HCT116 (cell line): ENCODE measurements at places on chromosomes 3 and 15.

DNA sequence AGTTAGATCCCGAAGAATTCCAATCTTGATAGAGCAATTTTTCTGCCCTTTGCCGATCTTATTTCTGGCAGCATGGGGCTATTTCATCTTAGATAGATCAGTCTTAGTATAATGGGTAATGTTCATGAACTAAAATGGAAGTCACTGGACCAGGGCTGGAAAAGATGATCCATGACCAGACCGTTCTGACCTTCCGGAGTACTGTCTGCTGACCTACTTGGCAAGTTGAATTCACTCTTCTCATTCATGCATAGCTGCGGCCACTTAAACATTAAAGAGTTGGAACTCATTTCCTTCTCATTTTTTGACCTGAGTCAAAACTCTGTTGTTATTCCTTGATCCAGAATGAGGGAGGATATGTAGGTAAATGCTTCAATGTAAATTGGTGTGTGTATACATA, 32.5 kb downstream of the GMNC start:
- DNase-seq, result no peak

DNA sequence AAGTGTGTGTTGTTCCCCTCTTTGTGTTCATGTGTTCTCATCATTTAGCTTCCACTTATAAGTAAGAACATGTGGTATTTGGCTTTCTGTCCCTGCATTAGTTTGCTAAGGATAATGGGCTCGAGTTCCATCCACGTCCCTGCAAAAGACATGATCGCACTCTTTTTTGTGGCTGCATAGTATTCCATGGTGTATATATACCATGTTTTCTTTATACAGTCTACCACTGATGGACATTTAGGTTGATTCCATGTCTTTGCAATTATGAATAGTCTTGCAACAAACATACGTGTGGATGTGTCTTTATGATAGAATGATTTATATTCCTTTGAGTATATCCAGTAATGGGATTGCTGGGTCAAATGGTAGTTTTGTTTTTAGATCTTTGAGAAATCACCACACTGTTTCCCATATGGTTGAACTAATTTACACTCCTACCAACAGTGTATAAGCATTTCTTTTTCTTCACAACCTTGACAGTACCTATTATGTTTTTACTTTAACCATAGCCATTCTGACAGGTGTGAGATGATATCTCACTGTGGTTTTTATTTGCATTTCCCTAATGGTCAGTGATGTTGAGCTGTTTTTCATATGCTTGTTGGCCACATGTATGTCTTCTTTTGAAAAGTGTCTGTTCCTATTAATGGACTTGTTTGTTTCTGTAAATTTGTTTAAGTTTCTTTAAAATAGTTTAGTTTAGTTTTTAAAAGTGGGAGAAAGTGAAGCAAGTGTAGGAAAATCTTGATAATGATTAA, 21.9 kb upstream of the SLC30A4 start:
- DNase-seq, result no peak

- no peak for DNase-seq
Measured at GRCh38 chr3:122189357-122189756, 5.9 kb downstream of the CASR start.

- no peak for DNase-seq
Measured at GRCh38 chr3:89184151-89184995, 77.0 kb downstream of the EPHA3 start.

GRCh38 chr15:63608989-63609388, 11.8 kb downstream of the FBXL22 start:
- no peak for DNase-seq

- DNase-seq, result no peak
Measured at GRCh38 chr3:127815641-127816605, 6.4 kb downstream of the MGLL start.
